GM23248 (cell line): ENCODE measurements at places on chromosomes 1 and 21. TPM values are rescaled to one million over a fixed set of nuclear protein-coding genes. Genes with fewer than 3 reads are reported as not detected.
A peak's percentile ranks its signal among the peaks of the same experiment; 100 is the strongest.

- DNase-seq: no peak
- no peaks in the 10 kb centered on the region for H3K27me3 ChIP-seq
- H3K4me3 ChIP-seq: no peak overlapping the region
- H3K36me3 ChIP-seq: no peaks in the 10 kb centered on the region
- no peaks in the 10 kb centered on the region for H3K4me1 ChIP-seq
Observed at GRCh38 chr1:108553905-108554304, 6.0 kb upstream of the EEIG2 start.

DNA sequence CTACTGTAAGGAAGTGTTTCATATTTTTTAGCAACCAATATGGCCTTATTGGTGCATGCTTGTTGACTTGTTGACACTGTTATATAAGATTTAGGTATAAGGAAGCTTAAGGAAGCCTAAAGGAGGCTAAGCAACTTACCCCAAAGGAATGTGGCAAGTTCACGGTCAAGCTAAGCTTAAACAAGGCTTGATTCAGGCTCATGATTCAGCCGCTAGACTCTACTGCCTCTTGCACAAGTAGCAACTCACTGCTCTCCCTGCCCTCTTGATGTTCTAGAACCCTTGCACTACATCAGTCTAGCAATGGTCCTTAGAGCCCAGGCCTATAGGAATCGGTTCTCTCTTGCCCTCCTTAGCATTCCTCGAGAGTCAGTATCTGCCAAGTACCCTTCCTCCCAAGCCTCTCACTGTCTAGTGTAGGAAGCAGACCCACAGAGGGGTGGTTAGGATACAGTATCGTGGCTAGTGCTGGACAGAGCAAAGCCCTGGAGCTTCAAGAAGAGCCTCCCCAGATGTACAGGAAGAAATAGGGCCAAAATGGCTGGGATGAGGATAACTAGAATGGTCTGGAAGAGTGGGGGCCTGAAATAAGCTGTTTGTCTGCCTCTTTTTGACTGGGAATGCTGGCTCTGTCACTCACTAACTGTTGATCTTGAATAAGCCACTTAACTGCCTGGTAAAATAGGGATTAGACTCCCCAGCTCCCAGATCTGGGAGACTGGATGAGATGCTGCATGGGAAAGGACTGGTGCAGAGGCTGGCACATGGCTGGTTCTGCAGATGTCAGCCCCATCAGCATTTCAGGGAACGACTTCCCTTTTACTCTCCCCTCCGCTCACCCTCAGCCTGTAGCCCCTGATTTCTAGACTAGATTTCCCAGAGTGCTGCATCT lies 122.2 kb downstream of the NAV1 start:
- H3K4me3 ChIP-seq: no peak overlapping the region
- peaks cover 11% of the 10 kb centered on the region for H3K4me1 ChIP-seq
- no peak overlapping the region for H3K27ac ChIP-seq
- peak; percentile 45 for DNase-seq

DNA sequence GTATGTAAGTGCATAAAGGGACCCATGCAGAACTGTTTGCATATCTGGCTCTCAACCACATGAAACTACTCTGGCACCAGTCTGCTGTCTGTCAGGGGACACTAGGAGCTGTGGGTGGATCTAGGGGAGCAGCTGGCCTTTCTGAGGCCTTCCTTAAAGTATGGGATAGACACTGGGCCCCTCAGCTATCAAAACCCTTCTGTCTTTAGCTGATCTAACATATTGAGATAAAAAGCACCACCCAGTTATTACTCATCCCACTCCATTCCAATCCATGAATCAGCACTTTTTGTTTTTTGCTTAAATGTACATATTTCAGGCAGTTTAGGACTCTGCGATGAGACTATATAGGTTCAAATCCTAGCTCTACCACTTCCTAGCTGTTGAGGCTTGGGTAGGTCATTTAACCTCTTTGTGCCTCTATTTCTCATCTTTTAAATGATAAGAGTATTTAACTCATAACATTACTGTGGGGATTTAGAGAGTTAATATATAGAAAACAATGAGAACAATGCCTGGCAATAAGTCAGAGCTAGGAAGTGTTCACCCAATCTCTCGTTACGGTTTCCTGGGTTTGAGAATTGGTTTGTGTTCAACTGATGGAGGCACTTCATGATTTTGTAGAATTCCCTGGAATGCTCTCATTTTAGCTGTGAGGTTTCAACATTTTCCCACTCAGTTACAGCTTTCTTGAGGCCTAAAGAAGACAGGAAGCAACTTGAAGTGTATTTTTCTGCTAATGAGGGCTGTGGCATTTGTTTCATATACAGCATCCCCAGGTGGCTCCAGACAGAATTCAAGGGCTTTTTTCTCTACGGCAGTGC lies 68.9 kb downstream of the LRIG2 start:
- no peaks in the 10 kb centered on the region for H3K27me3 ChIP-seq
- H3K27ac ChIP-seq: peak overlapping the region; percentile 55
- H3K36me3 ChIP-seq: no peaks in the 10 kb centered on the region
- no peak overlapping the region for H3K4me3 ChIP-seq
- peaks cover 28% of the 10 kb centered on the region for H3K4me1 ChIP-seq

GRCh38 chr1:168110896-168111545 lies 25.7 kb downstream of the GPR161 start:
- peak; percentile 48 for DNase-seq
- H3K36me3 ChIP-seq: no peaks in the 10 kb centered on the region
- no peaks in the 10 kb centered on the region for H3K4me1 ChIP-seq
- peak overlapping the region; percentile 1; the same call in 1 of the 2 replicates for H3K27ac ChIP-seq
- H3K4me3 ChIP-seq: no peak overlapping the region

GRCh38 chr21:44751186-44751798 lies 39.9 kb upstream of the TSPEAR start:
- peaks cover 19% of the 10 kb centered on the region; the same call in 1 of the 2 replicates for H3K27me3 ChIP-seq
- no peak overlapping the region for H3K4me3 ChIP-seq
- DNase-seq: no peak
- H3K36me3 ChIP-seq: no peaks in the 10 kb centered on the region
- H3K27ac ChIP-seq: no peak overlapping the region

DNA sequence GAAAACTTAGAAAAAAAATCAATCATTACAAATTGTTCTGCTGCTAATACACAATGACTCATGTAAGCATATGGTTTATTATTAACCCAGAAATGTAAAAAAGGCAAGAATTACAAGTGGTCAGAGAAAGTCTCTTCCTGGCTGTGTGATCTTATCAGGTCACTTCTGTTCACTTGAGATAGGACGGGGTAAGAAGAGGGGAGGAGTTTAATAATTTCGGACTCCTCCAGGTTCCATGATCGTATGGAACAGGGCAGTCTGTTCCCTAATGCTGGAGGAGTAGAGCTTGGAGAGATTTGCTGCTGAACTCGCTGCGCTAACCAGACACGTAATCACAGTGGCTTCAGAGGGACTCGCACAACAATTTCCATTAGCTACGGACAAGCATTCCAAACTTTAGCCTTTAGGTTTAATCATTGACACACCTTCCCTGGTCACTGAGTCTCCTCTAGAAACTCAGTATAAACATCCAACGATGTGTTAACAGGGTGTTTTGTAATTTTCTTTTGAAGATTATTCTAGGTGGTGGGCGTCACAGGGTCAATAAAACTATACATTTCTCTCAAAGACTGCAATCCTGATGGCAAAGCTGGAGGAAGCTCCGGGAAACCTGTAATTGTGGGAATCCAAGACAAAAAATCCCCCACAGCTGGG lies 1.3 kb downstream of the CRYZ start:
- H3K4me1 ChIP-seq: peaks cover 32% of the 10 kb centered on the region; the same call in 1 of the 2 replicates
- peak; percentile 55 for DNase-seq
- H3K27ac ChIP-seq: 0 out of 2 replicates have a peak overlapping the region, but pooled peaks have one; percentile 2
- H3K27me3 ChIP-seq: no peaks in the 10 kb centered on the region
- H3K4me3 ChIP-seq: peak overlapping the region; percentile 100
- peaks cover under 1% of the 10 kb centered on the region; the same call in 1 of the 2 replicates for H3K36me3 ChIP-seq

GRCh38 chr1:61504852-61505390 lies 220.0 kb downstream of the TM2D1 start:
- peak; percentile 56 for DNase-seq
- H3K27me3 ChIP-seq: no peaks in the 10 kb centered on the region
- no peaks in the 10 kb centered on the region for H3K36me3 ChIP-seq
- H3K4me1 ChIP-seq: no peaks in the 10 kb centered on the region

GRCh38 chr1:29211086-29212030 lies 19.4 kb downstream of the MECR start:
- H3K4me1 ChIP-seq: peaks cover 11% of the 10 kb centered on the region
- no peak overlapping the region for H3K4me3 ChIP-seq
- no peak overlapping the region for H3K27ac ChIP-seq
- peaks cover 11% of the 10 kb centered on the region; the same call in 1 of the 2 replicates for H3K36me3 ChIP-seq
- H3K27me3 ChIP-seq: no peaks in the 10 kb centered on the region
- peak; percentile 19 for DNase-seq

- no peak overlapping the region for H3K27ac ChIP-seq
- no peak overlapping the region for H3K4me3 ChIP-seq
- H3K36me3 ChIP-seq: no peaks in the 10 kb centered on the region
- no peaks in the 10 kb centered on the region for H3K27me3 ChIP-seq
- H3K4me1 ChIP-seq: no peaks in the 10 kb centered on the region
Observed at GRCh38 chr1:88472298-88472697, 211.8 kb upstream of the PKN2 start.

GRCh38 chr1:77942400-77943140 lies 36.3 kb downstream of the FUBP1 start:
- DNase-seq: no peak
- H3K27ac ChIP-seq: no peak overlapping the region
- peaks cover 60% of the 10 kb centered on the region for H3K36me3 ChIP-seq
- H3K4me3 ChIP-seq: no peak overlapping the region
- no peaks in the 10 kb centered on the region for H3K4me1 ChIP-seq

- DNase-seq: peak; percentile 39
- no peak overlapping the region for H3K27ac ChIP-seq
- no peaks in the 10 kb centered on the region for H3K4me1 ChIP-seq
- no peaks in the 10 kb centered on the region for H3K27me3 ChIP-seq
- H3K4me3 ChIP-seq: no peak overlapping the region
Observed at GRCh38 chr1:220775240-220775853, 11.4 kb upstream of the MTARC1 start.

GRCh38 chr21:27580276-27580675 lies 613.4 kb upstream of the ADAMTS5 start:
- no peaks in the 10 kb centered on the region for H3K27me3 ChIP-seq
- peaks cover 34% of the 10 kb centered on the region for H3K4me1 ChIP-seq
- no peak overlapping the region for H3K4me3 ChIP-seq
- no peak overlapping the region for H3K27ac ChIP-seq

DNA sequence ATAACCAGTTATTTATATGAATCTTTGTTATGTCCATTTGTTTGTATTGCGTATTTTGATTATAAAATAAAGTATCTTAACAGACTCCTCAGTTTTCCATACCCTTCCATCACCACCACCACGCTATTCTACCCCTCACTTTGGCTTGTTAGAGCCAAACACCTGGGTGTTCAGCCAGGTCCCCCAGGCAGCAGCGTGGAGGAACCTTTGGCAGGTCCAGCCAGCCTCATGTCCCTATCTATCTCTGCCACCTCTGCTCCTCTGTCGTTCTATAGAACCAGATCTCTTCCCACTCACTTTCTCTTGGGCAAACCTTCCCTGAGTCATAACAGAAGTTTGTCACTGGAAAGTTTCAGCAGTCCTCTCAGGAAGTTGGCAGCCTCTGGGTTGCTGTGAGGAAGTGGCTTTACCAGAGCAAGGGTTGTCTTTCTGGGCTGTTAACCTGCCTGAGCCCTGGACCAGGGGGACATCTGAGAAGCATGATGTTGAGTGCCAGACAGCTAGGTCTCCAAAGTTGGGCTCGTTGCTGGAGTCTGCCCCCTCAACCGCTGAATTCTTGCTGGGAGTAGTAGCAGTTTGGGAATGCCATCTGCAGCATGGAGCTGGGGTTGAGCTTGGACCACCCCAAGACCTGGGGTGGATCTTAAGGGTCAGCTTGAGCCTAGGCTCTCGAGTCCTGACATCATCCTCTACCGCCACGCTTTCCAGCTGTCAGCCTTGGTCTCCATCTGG lies 996 bp upstream of the SH3BGRL3 start:
- no peaks in the 10 kb centered on the region for H3K27me3 ChIP-seq
- peaks cover 73% of the 10 kb centered on the region for H3K4me1 ChIP-seq
- peak overlapping the region; percentile 85 for H3K4me3 ChIP-seq
- H3K27ac ChIP-seq: peak overlapping the region; percentile 95

DNA sequence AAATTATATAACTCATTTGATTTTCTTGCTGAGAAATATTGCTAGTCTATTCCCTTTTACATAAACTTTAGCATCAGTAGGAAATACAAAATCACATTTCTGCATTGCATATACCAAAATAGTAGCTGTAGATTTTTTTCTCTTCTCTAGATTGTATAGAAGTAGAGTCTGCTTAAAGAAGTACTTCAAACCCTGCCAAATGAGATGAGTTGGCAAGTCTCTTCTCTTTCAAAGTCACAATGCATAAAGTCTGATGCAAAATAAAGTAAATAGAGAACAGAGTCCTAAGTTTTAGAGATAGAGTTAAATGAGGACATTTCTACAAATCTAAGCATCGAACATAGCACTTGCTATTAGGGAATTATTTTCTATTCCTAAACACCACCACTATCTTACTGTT lies 6.4 kb downstream of the PLPPR4 start:
- H3K36me3 ChIP-seq: no peaks in the 10 kb centered on the region
- H3K27ac ChIP-seq: no peak overlapping the region
- no peak for DNase-seq
- peaks cover 12% of the 10 kb centered on the region for H3K4me1 ChIP-seq
- H3K27me3 ChIP-seq: no peaks in the 10 kb centered on the region

DNA sequence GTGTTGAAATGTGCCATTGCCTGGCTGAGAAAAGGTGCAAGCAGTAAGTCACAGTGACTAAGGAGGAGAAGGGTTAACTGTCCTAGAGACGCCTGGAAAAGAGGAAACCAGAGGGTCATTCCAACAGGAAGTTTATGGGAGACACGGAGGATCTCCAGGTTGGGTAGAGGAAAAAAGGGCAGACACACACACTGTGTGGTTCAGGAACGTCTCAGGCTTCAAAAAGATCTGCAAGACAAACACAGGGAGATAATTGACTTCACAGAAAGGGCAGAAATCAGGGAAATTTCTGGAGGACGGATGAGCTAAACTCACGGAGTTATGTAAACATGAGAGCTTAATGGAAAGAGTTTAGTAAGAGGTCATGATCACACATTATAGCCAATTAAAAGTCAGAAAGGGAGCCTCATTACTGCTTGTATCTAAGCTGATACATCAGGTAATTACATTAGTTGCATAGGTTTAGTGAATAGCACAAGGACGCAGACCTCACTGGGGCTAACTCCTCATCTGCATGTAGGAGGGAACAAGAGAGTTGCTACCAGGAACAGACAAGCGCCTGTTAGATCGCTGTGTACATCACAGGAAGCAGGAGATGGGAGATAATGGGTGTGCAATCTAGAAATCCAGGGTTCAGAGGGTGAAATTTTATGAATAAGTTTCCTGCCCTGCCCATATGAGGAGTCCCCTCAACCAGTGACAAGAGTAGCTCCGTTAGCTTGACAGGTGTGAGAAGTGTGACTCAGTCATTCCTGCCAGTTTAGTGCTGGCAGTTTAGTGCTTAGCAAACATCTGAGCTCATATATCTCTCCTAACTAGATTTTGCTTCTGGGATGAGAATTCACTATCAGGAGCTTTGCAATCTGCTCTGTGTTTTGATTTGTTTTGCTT lies 96.6 kb upstream of the TNR start:
- no peaks in the 10 kb centered on the region for H3K36me3 ChIP-seq
- H3K27ac ChIP-seq: no peak overlapping the region
- peaks cover 7% of the 10 kb centered on the region; the same call in 1 of the 2 replicates for H3K27me3 ChIP-seq
- H3K4me3 ChIP-seq: no peak overlapping the region

BEST4 gene
- total RNA-seq: 0.32 and 0.76 TPM in 2 replicates

GPR157 gene
- total RNA-seq: 1.7 and 3.3 TPM in 2 replicates

OR6P1 gene
- not detected in 2 replicates for total RNA-seq

C1QTNF12 gene
- total RNA-seq: 0.38 and 3.1 TPM in 2 replicates

TMEM61 gene
- not detected in 2 replicates for total RNA-seq

KIF17 gene
- total RNA-seq: 0.11 TPM in 1 of 2 replicates, not detected in the other

GJA5 gene
- total RNA-seq: 2.3 and 3.2 TPM in 2 replicates

NHLH2 gene
- total RNA-seq: not detected in 2 replicates

KRTAP20-4 gene
- not detected in 2 replicates for total RNA-seq

LRRC53 gene
- total RNA-seq: not detected in 2 replicates

OXCT2 gene
- 0.89 and 3.5 TPM in 2 replicates for total RNA-seq

CRNN gene
- not detected in 2 replicates for total RNA-seq
